Breast epithelium (tissue), 4 donors: ENCODE measurements at places on chromosomes 6 and 20. TPM values are rescaled to one million over a fixed set of nuclear protein-coding genes. Genes with fewer than 3 reads are reported as not detected.
A peak's percentile ranks its signal among the peaks of the same experiment; 100 is the strongest.

DNA sequence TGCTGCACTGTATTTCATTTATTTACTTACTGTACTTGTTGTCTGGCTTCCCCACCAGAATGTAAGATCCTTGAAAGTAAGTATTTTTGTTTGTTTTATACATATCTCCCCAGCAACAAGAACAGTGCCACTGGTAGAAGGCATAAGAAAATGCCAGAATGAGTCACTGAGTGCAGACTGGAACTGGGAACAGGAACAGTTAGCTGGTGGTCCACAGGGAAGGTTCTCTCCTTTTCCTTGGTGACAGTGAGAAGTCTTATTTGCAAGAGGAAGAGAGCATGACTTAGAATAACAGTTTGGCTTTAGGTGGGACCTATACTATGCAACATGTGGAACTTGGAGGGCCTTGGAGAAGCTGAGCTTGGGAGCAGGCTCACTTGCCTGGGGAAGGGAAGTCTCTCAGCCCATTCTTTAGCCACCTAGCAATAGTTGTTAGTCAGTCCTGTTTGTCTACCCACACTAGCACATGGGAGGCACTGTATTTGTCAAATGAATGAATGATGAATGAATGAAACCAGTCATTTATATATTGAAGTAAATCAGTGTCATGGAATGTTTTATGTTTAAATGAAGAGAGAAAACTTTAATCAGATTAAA lies 203.5 kb downstream of the KCNQ5 start:
- no peak for DNase-seq
- H3K4me1 ChIP-seq = no peaks in the 10 kb centered on the region
- no peaks in the 10 kb centered on the region for H3K27me3 ChIP-seq

- no peaks in the 10 kb centered on the region for H3K36me3 ChIP-seq
- no peak overlapping the region for H3K4me3 ChIP-seq
- H3K27ac ChIP-seq = peak overlapping the region; percentile 62
- no peaks in the 10 kb centered on the region for H3K4me1 ChIP-seq
- H3K27me3 ChIP-seq = no peaks in the 10 kb centered on the region
These were observed 22.9 kb downstream of the FAM110A start for GRCh38 chr20:856361-856775.

- no peaks in the 10 kb centered on the region for H3K36me3 ChIP-seq
- H3K4me1 ChIP-seq = no peaks in the 10 kb centered on the region
- no peak for DNase-seq
- H3K27me3 ChIP-seq = no peaks in the 10 kb centered on the region
- H3K4me3 ChIP-seq = no peak overlapping the region
These were observed 25.0 kb downstream of the DDO start for GRCh38 chr6:110390404-110390803.

GRCh38 chr6:40473026-40473425 lies 114.1 kb downstream of the LRFN2 start:
- DNase-seq = no peak
- no peaks in the 10 kb centered on the region for H3K27me3 ChIP-seq
- H3K4me1 ChIP-seq = no peaks in the 10 kb centered on the region
- H3K4me3 ChIP-seq = no peak overlapping the region
- no peak overlapping the region for H3K27ac ChIP-seq

The MUCL3 gene
- not detected for total RNA-seq

The CUL7 gene
- 19.3 TPM for total RNA-seq

The TLDC2 gene
- 1.1 TPM for total RNA-seq

The MEI4 gene
- not detected for total RNA-seq
